ENCODE measurements at places on chromosomes 6 and 20. TPM values are rescaled to one million over a fixed set of nuclear protein-coding genes. Genes with fewer than 3 reads are reported as not detected.

Gene PNPLA1
- not detected for total RNA-seq

Gene PRR18
- total RNA-seq, result not detected

Gene TMEM63B
- 20.8 TPM for total RNA-seq

Gene SSTR4
- not detected for total RNA-seq

Gene UBD
- not detected for total RNA-seq

Gene COL20A1
- total RNA-seq, result not detected

DNA sequence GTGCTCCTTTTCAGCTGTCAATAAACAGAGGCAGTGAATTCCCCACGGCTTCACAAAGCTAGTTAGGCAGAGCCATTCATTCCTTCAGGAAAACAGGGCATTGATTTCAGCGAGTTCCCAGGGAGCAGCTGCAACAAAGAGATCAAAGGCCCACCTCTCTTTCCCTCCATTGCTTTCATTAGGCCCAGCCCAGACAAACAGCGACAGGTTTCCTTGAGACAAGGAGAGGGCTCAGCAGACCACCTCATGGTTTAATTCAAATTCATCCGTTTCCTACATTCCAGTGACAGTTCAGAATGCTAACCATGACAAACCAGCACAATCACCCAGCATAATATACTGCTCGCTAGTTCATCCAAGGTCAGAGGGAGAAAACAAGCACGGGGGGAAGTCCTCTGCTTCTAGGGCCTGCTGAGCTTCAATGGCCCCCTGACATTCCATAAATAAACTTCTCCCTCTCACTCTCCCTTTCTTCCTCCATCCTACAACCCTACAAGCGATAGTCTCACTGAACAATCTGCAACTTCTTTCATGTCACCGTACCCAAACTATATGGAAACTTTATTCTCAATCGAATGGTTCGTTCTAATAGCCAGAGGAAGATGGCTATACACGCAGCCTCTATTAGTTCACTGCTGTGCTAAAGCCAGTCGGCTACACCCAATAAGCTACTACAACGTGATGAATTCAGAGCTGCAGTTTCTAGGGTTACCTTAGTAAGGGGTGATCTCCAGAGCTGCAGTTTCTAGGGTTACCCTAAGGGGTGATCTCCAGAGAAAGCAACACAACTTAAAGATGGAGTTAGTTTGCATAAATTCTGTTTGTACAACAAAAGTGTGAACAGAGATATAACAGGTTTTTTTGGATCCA, 34.7 kb downstream of the PLAGL1 start:
- no peak for DNase-seq

DNA sequence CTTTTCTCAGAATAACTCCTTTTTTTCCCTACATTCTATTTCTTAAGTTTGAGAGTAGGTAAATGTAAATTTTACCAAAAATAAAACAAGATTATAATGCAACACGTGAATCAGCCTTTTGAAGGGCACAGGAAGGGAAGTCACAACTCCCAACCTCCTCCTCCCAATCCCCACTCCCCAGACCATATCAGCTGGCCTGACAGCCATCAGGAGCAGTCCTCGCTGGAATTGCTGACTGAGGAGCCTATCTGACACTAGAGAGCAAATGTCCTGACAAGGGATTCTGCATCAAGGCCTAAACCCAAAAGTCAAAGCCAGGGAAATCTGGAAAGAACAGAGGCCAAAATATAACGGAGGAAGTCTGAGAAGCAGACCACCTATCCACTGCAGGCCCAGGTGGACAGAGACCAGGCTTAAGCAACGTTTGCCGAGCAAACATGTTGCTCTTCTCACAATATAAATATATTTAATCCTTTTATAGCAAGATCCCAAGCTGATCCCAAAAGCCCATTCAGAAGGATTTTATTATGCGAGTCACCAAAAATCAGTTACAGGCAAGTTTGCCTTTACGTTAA, 2.5 kb downstream of the RRAGD start:
- DNase-seq, result no peak

DNA sequence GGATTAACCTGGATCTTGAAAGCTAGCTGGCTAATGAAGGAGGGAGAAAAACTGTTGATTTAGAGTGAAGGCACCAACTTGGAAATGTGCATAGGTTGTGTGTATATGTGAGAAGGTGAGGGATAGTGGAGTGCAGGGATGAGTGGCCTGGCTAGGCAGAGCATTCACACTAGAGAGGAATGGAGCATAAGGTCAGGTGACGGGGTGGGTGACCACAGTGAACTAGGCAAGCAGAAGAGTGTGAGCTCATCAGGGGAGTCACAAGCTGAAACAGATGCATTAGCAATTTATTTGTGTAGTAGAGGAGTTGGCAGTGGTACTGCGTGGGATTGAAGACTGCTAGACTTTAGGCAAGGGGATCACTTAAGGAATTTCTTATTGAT, 10.5 kb downstream of the ANKRD66 start:
- DNase-seq, result no peak

DNA sequence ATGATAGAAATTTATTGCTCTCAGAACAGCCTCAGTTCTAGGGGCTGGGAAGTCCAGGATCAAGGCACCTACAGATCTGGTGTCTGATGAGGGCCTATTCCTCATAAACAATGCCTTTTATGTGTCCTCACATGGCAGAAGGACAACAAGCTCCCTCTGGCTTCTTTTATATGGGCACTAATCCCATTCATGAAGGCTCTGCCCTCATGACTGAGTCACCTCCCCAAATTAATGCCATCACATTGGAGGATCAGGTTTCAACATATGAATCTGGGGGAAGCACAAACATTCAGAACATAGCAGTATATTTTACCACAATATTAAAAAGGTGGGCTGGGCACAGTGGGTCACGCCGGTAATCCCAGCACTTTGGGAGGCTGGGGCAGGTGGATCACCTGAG, 58.5 kb upstream of the CCN6 start:
- DNase-seq, result peak; percentile 76

- no peak for DNase-seq
Measured at GRCh38 chr6:29641430-29642148, 8.6 kb upstream of the GABBR1 start.

DNA sequence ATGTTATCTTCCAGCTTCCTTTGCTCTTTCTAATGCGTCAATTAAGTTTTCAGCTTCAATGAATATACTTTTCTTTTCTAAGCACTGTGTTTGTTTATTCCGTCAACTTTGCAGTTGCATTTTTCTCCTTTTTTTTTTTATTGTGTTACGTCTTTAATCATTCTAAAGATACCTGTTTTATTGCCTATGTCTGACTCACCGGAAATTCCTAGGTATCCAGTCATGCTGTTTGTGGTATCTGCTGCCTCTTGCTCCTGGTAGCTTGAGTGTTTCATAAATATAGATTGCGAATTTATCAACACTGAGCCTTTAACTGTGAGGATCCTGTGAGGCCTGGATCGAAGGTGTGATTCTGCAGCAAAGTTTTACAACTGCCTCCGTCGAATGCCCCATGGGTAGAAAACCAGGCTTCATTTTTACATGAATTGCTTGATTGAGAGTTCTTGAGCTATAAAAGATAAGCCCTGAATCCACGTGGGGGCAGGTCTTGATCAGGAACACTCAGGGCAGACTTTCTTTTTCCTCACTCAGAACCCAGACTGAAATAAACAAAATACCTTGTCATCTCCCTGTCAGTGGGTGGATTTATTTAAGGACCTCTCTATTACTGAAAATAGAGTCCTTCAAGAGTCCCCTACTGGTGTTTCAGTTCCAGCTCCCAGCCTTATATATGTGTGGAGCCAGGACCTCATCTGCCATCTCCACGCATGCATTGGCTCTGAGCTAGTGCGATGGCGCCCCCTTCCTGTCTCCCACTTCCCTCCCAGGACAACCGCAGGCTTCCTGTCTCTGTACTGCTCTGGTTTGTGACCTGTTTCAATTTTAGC, 60.1 kb upstream of the LRRC1 start:
- peak; percentile 80 for DNase-seq

- peak; percentile 12 for DNase-seq
Measured at GRCh38 chr20:3318226-3318884, 79.4 kb upstream of the SLC4A11 start.

- peak; percentile 6 for DNase-seq
Measured at GRCh38 chr6:25359891-25360290, 80.7 kb downstream of the CARMIL1 start.
